ENCODE measurements at places on chromosomes 13 and 19.

- DNase-seq = no peak
Measured at GRCh38 chr13:70255406-70255991, 147.2 kb upstream of the KLHL1 start.

- DNase-seq = peak; percentile 89
Measured at GRCh38 chr19:1725100-1726064, 27.9 kb upstream of the ONECUT3 start.

DNA sequence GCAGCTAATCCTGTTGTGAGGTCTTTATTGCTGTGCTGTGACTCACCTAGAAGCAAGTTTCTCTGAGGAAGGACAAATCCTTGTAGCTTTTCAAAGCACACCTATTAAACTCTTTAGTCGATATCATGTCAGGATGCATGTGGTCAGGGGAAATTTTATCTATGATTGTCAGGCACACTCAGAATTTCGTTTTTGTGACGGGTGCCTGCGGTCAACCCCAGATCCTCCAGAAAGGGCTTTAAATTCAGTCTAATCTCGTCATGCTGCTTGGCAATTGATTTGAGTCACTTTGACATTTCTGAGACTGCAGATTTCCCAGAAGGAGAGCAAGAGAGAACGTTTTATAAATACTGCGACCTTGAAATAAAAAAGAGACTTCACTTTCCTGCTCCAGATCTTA is 316.9 kb downstream of the FGF9 start:
- DNase-seq = no peak

- DNase-seq = no peak
Measured at GRCh38 chr13:41018602-41018948, 541 bp downstream of the ELF1 start.

DNA sequence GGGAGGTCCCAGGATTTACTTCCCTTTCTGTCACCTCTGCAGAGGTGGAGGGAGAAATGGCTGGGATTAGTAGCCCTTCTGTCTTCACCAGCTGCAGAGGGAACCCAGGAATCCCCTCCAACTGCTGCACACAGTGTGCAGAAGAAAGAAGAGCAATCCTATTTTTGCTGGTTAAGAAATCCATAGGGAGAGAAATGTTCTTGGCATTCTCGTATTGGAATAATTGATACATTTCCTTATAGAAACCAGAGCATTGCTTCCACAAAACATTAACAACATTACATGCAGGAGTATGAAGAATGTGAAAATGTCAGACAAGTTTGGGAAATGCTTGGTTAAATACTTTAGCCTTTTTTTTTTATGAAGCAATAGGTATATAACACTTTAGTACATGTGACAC is 48.3 kb upstream of the KLF12 start:
- DNase-seq = no peak

DNA sequence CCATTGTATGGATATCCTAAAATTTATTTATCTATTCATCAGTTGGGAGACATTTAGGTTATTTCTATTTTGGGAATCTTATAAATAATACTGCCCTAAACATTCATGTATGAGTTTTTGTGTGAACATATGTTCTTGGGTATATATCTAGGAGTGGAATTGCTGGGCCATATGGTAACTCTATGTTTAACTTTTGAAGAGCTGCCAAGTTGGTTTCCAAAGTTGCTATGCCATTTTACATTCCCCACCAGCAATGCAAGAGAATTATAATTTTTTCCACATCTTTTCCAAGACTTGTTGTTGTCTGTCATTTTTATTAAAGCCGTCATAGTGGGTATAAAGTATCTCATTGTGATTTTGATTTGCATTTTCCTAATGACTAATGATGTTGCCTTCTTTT is 48.2 kb upstream of the CALM3 start:
- no peak for DNase-seq

- no peak for DNase-seq
Measured at GRCh38 chr13:19592657-19593180, 31.4 kb upstream of the TPTE2 start.

DNA sequence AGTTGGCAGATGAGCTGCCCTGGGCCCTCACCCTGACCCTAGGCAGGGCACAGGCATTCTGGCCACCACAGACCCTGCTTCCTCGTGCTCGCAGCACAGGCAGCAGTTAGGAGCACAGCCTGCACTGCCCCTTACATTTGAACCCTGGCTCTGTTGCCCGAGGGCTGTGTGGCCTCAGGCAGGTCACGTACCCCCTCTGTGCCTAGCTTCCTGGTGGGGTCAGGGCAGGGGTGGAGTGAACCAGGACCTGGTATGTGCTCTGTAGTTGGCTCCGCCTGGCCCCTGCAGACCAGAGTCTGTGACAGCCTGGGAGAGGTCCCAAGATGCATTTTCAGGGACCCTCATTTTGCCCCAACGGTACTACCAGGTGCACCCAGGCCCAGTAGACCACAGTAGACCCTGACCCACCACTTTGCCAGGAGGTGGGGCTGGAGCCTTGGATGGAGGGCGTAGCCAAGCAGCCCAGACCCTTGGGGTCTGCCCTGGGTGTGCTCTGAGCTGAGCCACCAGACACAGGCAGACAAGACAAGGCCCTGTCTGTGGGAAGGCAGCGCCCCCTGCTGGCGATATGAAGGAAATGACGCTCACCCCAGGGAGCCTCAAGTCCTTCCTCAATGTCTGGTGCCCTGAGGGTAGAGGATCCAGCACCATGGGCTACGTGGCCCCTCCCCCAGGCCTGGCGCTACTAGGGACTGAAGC is 9.1 kb downstream of the LYL1 start:
- peak; percentile 89 for DNase-seq

- no peak for DNase-seq
Measured at GRCh38 chr19:17522988-17523872, 11.8 kb downstream of the PGLS start.

- DNase-seq = peak; percentile 79
Measured at GRCh38 chr19:3274942-3275582, 50.6 kb downstream of the CELF5 start.

GRCh38 chr19:38686530-38686888 is 39.1 kb downstream of the ACTN4 start:
- DNase-seq = no peak

DNA sequence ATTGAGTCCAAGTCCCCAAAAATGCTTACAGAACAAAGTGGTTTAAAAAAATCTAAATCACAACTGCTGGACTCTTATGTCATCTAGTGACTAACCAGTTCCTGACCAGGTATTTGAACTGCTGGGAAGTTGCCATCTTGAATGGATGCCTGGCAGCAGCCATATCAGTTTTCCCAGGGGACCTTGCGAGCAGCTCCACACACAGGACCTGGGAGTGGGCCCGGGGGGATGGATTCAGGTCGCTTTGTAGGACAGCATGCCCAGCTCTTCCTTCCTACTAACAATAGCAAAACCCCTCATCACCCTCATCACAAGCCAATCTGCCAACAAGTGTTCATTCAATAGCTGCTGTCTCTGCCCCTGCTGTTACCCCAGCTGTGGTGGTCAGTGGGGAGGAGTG is 65.3 kb downstream of the KCTD15 start:
- peak; percentile 25 for DNase-seq

- no peak for DNase-seq
Measured at GRCh38 chr19:18308948-18309325, 13.9 kb downstream of the LSM4 start.

- DNase-seq = no peak
Measured at GRCh38 chr13:98765996-98766519, 13.6 kb upstream of the SLC15A1 start.

GRCh38 chr13:38685974-38686576 is 802 bp upstream of the FREM2 start:
- DNase-seq = peak; percentile 75

- DNase-seq = no peak
Measured at GRCh38 chr13:63409791-63410351, 1994.2 kb upstream of the PCDH20 start.
